Central memory CD4-positive, alpha-beta T cell (primary cell): ENCODE measurements at places on chromosomes 2 and 18.

- no peak for DNase-seq
Measured at GRCh38 chr2:30122362-30122761, 24.4 kb upstream of the YPEL5 start.

GRCh38 chr2:71064110-71064611 is 4.3 kb upstream of the NAGK start:
- no peak for DNase-seq

DNA sequence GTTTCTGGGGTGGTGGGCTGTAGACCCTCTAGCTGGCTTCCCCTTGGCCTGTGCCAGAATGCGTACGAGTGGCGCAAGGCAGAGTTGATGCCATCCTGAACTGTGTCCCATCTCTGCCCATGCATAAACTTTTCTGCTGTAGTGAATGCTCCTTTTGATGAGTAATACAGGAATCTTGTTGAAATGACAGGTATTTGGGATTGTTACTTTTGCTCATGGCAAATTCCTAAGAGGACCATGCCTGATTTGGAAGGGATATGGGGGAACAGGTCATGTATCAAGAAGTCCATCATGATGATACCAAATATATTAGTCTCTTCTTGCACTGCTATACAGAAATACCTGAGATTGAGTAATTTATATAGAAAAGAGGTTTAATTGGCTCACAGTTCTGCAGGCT is 648.0 kb downstream of the SLC4A3 start:
- DNase-seq, result no peak

GRCh38 chr2:201660293-201660895 is 17.1 kb upstream of the TMEM237 start:
- no peak for DNase-seq

GRCh38 chr2:239192456-239192855 is 208.4 kb downstream of the HDAC4 start:
- no peak for DNase-seq

DNA sequence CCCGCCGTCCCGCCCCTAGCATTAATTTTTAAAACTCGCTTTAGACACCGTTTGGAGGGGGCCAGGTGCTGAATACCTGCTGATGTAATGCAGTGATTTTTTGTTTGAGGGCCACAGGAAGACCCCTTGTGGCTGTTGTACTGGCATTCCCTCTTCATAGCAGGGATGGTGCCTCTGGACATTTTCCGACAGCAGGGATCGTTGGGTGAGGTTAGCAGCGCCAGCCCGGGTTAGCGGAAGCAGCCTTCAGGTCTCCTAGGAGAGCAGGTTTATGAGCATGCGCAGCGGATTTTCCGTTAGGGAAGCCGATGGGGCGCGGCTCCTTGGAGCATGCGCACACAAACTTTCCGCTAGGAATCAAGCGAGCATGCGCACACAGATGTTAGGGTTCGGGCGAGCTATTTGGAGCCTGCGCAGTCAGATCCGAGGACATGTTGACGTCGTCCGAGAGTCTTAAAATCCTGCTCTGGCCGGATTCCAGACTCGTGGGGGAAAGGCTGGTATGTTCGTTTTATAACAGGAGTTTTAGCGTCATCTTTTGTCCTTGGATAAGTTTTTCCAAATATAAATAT is 17.2 kb upstream of the C2orf74 start:
- peak; percentile 89 for DNase-seq

GRCh38 chr2:106812383-106812782 is 73.6 kb downstream of the ST6GAL2 start:
- no peak for DNase-seq
